ENCODE measurements at places on chromosomes 5 and 9.

DNA sequence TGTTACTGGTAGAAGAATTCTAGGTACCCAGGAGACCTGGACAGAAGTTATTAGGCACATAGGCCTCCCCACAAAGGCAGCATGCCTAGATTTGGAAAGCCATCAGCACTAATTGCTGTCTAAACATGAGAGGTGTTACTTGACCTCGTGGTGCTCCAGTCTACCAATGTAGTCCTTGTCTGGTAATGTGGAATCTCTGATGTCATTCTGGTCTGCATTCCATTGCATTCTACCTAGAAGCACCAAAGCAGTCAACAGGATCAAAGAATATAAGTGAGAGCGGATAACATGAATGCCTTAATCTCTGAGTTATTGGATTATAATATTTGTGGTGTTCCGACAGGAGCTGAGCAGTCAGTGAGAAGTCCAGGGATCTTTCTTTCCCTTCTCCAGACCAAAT is 175.2 kb downstream of the PSAT1 start:
- no peak for DNase-seq

DNA sequence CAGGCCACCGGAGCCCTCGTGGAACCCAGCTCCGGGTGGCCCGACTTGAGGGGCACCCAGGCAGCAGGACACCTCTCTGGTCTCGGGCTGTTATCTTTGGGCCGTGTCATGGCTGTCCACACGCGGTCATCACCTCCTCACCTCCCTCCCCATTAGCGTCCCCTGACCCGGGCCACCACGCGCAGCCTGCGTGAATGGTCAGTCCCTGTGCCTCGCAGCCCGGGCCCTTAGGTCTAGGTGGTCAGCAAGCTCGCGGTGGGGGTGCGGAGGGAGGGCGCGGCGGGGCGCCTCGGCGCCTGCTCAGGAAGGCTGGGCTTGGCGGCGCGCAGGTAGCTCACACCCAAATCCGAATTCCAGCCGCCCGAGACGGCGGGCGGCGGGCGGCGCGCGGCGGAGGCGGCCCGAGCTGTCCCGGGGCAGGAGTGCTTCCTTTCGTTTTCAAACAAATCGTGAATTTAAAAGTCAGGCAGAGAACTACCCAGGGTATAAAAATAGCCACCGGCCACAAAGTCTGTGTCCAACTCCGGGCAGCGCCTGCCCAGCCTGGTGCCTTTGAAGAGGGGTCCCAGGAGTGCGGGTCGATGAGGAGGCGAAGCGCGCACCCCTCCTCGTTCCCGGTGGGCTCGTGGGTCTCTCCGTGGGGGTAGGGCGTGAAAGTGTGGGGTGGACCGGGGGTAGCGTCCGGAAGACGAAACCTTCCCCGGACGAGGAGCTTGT is 1.0 kb upstream of the RXRA start:
- peak; percentile 55 for DNase-seq

- DNase-seq = peak; percentile 6
Measured at GRCh38 chr9:131942146-131942720, 137.4 kb downstream of the MED27 start.

- peak; percentile 77 for DNase-seq
Measured at GRCh38 chr9:81635521-81636254, 53.7 kb downstream of the TLE1 start.

- DNase-seq = peak; percentile 94
Measured at GRCh38 chr5:111929867-111930266, 172.9 kb upstream of the NREP start.

Measured in EL (cell line).